ENCODE measurements at places on chromosomes 2 and 18. TPM values are rescaled to one million over a fixed set of nuclear protein-coding genes. Genes with fewer than 3 reads are reported as not detected.
A peak's percentile ranks its signal among the peaks of the same experiment; 100 is the strongest.

DNA sequence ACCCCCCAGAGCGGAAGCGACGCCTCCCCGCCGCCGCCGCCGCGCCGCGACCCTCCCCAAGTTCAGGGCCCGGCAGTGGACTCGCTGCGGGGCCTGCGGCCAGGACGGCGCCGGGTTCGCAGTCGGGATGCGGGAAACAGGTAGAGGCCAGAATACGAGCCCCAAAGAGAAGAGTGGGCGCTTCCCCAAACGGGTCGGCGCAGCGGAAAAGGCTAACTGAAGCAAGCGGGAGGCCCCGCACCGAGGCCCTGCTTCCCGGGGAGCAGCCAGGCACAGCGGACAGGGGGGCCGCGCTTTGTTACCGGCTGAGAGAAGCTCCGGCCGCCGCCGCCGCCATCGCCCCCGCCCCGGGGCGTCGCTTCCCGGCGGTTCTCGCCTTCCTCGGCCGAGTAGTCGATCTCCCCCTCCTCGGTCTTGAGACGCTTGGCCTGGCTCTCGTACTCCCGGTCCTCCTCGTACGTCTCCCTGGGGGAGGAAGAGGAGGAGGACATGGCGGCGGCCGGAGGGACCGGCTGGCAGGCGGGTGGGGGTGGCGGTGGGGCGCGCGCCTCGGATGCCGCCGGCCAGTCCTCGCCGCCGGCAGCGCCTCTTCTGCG lies 494 bp downstream of the HNRNPLL start:
- H3K27ac ChIP-seq, result peak overlapping the region; percentile 94
- H3K36me3 ChIP-seq, result no peaks in the 10 kb centered on the region
- peak; percentile 71 for DNase-seq
- peak overlapping the region; percentile 83 for H3K4me3 ChIP-seq

- H3K4me3 ChIP-seq, result no peak overlapping the region
- H3K27me3 ChIP-seq, result no peaks in the 10 kb centered on the region
- H3K27ac ChIP-seq, result no peak overlapping the region
- H3K4me1 ChIP-seq, result peaks cover 4% of the 10 kb centered on the region
Observed at GRCh38 chr2:18824325-18824790, 235.0 kb upstream of the NT5C1B start.

DNA sequence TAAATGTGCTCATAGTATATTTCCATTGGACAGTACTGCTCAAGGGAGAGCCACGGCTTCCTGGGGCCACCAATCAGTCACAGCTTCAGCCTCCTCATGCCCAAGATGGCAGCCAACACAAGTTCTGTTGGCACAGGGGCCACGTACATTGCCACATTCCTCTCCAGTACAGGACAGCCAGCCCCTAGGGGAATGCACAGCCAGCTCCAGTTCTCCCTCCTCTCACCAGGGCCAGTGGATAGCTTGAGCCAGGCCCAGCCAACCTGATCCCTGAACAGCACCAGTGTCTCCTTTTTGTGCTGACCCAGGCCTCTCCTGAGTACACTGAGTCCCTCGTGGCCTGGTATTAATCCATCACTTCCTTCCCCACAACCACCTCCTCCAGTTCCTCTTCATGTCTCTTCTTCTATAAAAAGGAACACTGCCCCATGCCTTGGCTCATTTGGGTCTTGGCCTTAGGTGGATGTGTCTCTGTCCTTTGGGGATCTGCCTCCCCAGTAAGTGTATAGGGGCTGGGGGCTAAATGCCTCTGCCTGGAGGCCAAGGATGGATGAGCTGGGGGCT lies 168.7 kb downstream of the TNS1 start:
- peaks cover 72% of the 10 kb centered on the region for H3K36me3 ChIP-seq
- H3K27me3 ChIP-seq, result no peaks in the 10 kb centered on the region
- peaks cover 41% of the 10 kb centered on the region for H3K4me1 ChIP-seq
- DNase-seq, result no peak
- H3K27ac ChIP-seq, result peak overlapping the region; percentile 47
- H3K4me3 ChIP-seq, result no peak overlapping the region

DNA sequence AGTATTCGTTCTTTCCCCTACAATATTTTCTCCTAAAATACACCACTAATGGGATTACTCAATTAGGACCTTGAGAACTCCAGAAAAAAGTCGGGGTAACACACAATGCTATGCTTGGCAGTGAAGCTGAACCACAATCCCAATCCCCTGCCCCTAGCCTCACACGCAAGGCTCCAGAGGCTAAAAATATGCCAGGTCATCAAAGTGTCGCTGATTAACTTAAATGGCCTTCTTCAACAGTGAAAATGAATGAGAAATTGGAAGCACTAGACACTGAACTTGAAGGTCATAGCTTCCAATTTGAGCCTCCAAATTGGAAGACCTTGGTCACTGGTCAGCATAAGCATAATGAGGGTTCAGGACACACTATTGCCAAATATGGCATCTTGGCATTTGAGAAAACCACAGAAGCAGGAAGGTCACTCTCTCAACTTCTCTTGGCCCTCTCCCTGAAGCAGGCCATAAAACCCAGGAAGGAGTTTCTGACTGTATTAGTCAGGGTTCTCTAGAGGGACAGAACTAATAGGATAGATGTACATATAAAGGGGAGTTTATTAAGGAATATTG lies 86.0 kb upstream of the SATB2 start:
- no peak overlapping the region for H3K27ac ChIP-seq
- no peaks in the 10 kb centered on the region for H3K36me3 ChIP-seq
- no peak overlapping the region for H3K4me3 ChIP-seq
- no peaks in the 10 kb centered on the region for H3K27me3 ChIP-seq
- DNase-seq, result no peak

The GAL3ST2 gene
- not detected for total RNA-seq

The SCG2 gene
- 0.61 TPM for total RNA-seq

The LAPTM4A gene
- 245 TPM for total RNA-seq

Data from upper lobe of right lung (tissue), 1 donor.